Stimulated activated CD4-positive, alpha-beta T cell treated with anti-CD3 and anti-CD28 coated beads, TNF-alpha, amount 100 ng/mL, for 24 hours (primary cell): ENCODE measurements at places on chromosomes 2 and 18.

GRCh38 chr18:30254331-30254730 is 788.2 kb downstream of the DSC3 start:
- DNase-seq = no peak

GRCh38 chr2:121104721-121105141 is 180.3 kb downstream of the TFCP2L1 start:
- DNase-seq = no peak

- no peak for DNase-seq
These were observed 14.6 kb upstream of the RIT2 start for GRCh38 chr18:43129946-43130524.

- no peak for DNase-seq
These were observed 1.4 kb upstream of the SERTAD2 start for GRCh38 chr2:64655018-64655664.

DNA sequence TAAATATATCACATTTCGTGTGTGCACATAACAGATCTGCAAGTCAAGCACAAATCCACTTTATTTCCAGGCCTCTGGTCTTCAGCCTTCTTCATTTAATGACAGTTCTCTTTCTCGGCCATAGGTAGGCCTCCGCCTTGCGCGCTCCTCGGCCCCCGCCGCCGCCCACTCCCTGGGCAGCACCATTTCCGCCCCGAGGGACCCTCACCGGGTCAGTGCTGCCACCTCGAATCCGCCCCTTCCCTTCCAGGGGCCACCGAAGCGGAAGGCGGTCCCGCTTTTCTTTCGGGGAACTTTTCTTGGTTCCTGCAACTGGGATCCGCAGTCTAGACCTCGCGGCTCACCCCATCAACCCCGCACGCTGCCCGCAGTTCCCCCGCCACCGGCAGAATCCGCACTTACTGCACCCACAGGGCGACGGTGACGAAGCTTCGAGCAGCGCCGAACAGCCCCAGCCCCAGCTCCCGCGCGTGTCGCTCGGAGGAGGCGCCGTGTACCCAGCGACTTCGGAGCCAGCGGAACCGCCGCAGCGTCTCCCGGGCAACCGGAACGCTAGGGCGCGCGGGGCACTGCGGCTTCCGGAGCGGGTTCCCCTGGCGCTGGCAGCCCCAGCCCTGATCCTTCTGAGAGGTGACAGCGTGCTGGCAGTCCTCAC is at the start of gene CDKL4:
Gene CDKL4, minus strand, starts transcription at position 502 of the 655 bp plus-strand sequence.
- no peak for DNase-seq

DNA sequence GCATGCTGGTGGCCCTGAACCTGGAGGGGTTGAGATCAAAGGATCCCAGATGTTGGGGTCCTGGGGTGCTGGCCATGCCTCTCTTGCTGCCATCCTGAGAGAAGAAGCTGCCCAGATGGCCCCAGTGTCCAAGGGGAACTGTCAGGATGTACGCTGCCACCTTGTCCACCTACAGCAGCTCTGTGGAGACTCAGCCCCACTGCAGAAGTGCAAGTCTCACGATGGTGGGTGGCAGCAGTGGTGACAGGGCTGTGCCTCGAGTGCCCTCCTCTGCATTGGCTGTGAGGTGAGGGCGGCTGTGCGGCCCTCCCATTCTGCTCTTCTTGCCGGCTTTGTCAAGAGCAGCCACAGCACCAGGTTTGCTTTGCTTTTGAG is 24.7 kb downstream of the ODC1 start:
- DNase-seq = no peak

DNA sequence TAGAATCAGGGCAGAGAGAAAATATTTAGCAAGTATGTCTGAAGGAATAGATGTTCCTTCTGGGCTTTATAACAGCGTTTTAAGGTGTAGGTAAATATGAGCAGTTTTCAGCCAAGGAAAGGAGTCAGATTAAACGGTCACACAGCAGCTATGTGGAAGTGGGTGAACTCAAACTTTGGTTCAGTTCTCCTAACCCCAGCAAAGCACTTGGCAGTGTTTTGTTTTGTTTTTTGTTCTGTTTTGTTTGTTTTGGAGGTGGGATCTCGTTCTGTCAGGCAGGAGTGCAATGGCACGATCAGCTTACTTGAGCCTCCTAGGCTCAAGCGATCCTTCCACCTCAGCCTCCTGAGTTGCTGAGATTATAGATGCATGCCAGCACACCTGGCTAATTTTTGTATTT is 24.6 kb downstream of the TANC1 start:
- no peak for DNase-seq

- no peak for DNase-seq
These were observed 137.6 kb downstream of the COPS8 start for GRCh38 chr2:237223201-237223861.

DNA sequence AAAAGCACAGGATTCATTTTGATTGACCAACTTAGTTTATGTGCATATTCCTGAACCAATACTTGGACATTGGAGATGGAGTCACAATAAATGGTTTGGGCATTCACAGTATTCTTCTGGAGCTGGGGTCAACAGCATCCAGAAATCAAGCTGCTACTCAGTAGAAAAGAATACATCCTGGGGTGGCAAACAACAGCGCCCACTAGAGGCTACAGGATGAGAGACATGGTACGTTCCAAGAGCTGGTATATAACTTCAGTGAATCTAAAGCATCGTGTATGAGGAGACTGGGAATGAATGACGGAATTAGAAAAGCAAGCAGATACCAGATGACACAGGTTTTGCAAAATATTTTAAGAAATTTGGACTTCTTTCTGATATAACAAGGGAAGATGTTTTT is 142.9 kb upstream of the FIGN start:
- DNase-seq = no peak

DNA sequence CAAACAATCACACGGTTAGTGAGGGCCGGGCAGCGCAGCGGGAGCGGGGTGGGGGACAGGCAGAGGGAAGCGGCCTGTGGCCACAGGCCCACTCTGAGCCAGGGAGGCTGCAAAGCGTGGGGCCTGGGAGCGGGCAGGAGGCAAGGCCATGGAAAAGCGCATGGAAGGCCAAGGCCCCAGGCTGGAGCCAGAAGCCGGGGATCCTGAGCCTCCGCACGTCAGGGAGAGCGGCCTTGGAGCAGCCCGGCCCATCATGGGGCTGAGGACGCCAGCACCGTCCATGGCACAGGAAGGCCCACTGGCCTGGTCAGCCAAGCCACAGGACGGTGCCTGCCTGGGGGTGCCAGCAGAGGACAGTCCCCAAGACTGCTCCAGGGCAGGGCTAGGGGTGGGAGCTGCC is 43.1 kb downstream of the AQP12A start:
- no peak for DNase-seq

- no peak for DNase-seq
These were observed 296.7 kb downstream of the TNS1 start for GRCh38 chr2:217706095-217706494.

DNA sequence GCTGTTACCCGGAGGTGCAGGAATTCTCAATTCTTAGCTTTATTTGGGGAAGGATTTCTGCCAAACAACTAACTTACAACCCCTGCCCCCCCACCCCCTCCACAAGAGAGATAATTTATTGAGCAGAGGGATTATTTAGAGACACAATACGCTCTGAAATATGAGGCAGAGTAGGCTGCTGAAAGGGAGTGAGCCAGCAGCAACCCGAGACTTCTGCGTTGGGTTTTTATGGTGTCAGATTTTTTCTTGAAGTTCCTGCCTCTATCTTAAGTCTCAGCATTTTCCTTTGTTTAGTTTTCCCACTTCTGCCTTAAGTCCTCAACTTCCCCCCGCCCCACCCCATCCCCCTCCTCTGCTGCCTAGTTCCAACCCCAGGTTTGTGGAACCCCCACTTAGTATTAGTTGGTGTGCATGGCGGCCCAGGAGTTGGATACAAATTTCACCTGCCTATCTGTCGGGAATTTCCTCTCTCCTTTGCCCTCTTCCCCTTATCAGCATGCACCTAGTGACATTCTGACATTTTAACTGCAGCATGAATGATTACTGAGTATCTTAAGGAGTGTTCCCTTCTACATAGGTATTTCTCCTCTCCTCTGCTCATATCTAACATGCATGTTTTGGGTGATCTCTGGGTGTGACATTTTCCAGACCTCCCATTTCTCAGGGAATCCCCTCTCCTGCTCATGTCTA is 1635.9 kb upstream of the LRRTM1 start:
- DNase-seq = no peak

DNA sequence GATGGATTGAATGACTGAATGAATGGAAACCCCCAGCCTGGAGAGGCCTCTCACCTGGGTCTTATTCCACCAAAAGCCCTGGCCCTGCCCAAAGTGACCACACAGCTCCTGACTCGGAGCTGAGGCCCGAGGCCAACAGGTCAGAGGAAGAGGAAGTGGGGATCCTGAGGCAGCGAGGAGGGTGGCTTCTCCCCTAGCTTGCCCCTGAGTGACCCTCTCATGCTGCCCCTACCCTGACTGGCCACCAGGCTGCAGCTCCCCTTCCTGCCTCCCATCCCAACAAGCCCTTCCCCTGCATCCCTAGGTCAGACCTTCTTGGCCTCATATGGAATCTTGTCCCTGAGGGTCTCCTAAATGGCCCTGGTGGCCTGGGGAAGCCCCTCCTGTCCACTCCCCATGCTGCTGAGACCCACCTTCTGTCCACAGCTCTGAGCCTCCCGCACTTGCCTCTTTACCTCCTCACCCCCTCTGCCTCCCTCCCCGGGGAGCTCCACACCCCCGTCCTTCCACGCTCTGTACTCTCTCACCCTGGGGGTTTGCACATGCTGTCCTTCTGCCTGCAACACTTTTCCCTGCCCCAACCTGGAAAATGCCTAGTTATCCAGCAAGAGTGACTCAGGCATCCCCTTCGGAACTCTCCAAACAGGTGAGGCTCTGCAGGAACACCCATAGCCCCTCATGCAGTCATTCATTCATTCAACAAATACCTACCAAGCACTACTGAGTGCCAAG is 134.8 kb upstream of the HDAC4 start:
- no peak for DNase-seq

DNA sequence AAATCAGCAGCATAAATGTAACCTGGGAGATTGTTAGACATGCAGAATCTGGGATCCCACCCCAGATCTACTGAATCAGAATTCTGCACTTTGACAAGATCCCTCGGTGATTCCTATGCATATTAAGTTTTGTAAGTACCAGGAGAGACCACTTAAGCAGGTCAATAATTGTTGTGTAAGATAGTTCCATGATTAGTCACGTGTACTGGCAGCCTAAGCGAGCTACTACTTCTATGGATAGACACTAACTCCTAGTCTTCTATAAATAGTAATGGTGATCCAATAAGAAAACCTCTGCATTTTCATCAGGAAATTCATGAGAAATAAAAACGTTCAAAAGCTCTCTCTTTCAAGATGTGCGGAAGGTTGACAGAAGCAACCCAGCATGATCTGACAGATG is 988.2 kb upstream of the CHAC2 start:
- DNase-seq = no peak

GRCh38 chr2:112093216-112093615 is 38.1 kb downstream of the TMEM87B start:
- no peak for DNase-seq

GRCh38 chr2:108630567-108631405 is 88.5 kb upstream of the RANBP2 start:
- no peak for DNase-seq

- peak; percentile 15 for DNase-seq
These were observed at the start of the genes COL4A3 and COL4A4 for GRCh38 chr2:227163998-227164762. Gene COL4A3 (plus strand): TSS chr2:227164624. CDS start chr2:227164727, 103 bp downstream. Gene COL4A4 (minus strand): TSS chr2:227164205. CDS start chr2:227147483, 16,722 bp downstream.

GRCh38 chr2:152464851-152465470 is 130.0 kb downstream of the FMNL2 start:
- DNase-seq = no peak

DNA sequence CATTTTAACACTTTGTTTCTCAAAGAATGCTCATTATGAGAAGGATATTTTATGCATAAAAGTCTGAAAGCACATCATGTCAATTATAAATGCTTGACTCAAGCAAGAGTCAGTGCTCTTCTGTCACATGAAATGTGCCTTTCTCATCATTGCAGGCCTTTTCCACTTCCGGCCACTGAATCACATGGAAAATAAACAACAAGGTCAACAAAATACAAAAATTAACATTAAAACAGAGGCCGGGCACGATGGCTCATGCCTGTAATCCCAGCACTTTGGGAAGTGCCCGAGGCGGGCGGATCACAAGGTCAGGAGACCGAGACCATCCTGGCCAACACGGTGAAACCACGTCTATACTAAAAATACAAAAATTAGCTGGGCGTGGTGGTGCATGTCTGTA is 480.6 kb downstream of the SPAG16 start:
- no peak for DNase-seq

DNA sequence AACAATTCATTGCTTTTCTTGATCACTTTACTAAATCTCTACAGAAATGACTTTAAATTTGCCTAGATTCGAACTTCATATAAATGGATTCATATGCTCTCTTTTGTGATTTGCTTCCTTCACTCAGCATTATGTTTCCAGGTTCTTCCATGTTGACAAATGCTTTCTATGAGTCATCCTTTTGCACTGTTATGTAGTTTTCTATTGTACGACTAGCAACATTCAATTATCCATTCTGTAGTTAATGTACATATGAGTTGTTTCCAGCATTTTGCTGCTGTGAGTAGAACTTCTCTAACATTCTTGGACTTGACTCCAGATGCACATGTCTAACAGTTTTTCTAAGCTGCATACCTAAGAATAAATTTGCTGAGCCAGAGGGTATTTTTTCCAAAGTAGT is 66.5 kb upstream of the NEUROD1 start:
- no peak for DNase-seq

- DNase-seq = no peak
These were observed 95.4 kb downstream of the HNMT start for GRCh38 chr2:138059487-138060300.

GRCh38 chr2:163731735-163732134 is 4.1 kb downstream of the FIGN start:
- DNase-seq = no peak

- no peak for DNase-seq
These were observed 76.3 kb upstream of the WDSUB1 start for GRCh38 chr2:159362816-159363251.
